ENCODE measurements at places on chromosomes 11 and 22.
A peak's percentile ranks its signal among the peaks of the same experiment; 100 is the strongest.

- DNase-seq, result no peak
Measured at GRCh38 chr11:56848141-56848809, 99.8 kb upstream of the OR9G4 start.

DNA sequence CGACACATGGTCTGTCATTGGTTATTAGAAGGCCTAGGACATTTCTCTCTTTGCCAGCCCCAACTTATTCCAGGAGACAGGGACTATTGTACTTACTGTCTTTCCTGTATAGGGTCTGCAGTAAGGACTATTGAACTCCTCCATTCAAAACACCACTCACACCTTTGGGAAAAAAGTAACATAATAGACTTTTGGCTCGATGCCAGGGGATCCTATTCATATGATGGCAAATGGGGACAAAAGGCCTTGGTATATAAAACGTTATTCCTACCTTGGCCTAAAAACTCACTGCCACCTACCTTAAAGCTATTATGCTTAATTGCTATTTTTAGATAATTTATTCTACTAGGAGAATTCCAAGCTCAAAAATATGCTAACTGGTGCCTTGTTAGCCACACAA lies 6.3 kb upstream of the NDUFC2 start:
- DNase-seq, result no peak

- no peak for DNase-seq
Measured at GRCh38 chr11:85695546-85695945, 9.6 kb upstream of the CCDC89 start.

DNA sequence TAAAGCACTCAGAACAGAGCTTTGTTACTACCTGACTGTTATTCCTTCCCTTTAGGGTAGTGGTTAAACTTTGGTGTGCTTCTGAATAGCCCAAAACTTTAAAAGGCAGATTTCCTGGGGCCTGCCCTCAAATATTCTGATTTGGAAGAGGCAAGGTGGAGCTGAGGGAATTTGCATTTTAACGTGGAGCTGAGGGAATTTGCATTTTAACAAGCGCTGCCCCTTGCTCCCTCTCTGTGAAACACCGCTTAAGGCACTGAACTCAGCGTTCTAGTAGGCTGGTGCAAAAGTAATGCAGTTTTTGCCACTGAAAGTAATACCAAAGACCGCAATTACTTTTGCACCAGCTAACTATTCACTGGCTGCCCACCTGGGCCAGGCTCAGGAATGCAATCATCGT lies 35.0 kb downstream of the TPST2 start:
- DNase-seq, result no peak

DNA sequence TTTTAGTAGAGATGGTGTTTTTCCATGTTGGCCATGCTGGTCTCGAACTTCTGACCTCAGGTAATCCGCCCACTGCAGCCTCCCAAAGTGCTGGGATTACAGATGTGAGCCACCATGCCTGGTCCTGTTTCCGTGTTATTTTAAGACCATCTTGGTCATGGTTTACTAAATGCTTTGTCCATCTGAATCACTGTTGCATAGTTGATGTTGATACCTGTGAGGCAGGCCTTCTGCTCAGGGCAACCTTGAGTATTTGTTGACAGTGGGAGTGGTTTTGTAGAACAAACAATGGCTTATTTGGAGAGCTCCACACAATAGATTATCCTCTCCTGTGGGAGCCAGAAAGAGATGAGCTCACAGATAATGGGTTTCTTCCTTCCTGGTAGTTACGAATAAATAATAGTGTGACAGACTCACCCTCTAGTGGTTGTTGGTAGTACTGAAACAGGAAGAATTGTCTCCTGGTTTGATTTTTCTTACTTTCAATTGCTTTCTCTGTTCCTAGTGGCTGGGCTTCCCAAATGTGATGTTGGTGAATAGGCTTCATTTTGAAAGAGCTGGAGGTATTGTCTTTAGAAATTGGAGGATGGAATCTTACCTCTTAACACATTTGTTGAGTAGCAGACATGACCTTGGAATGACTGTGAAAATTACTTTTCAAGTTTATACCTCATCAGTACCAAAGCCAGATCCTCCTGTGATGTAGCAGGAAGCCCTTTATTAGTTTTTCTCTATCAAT lies 39.0 kb downstream of the CTNND1 start:
- peak; percentile 14 for DNase-seq

GRCh38 chr22:40070701-40071100 lies 75.9 kb downstream of the FAM83F start:
- no peak for DNase-seq

DNA sequence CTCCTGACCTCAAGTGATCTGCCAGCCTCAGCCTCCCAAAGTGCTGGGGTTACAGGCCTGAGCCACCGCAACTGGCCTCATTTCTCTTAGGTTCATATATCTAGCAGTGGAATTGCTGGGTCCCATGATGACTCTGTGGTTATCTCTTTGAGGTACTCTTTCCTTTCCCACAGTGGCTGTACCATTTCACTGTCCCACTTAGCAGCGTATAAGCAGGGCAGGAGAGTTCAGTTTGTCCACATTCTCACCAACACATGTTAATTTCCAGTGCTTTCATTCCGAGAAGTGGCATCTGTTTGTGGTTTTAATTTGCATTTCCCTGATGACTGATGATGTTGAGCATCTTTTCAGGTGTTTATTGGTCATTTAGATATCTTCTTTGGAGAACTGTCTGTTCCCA lies 16.4 kb downstream of the PRR5 start:
- no peak for DNase-seq

GRCh38 chr11:70437111-70437784 lies 38.9 kb downstream of the CTTN start:
- no peak for DNase-seq

- no peak for DNase-seq
Measured at GRCh38 chr11:94563176-94563847, 3.9 kb upstream of the PIWIL4 start.

- no peak for DNase-seq
Measured at GRCh38 chr11:105823495-105824033, 198.5 kb downstream of the MSANTD4 start.

- peak; percentile 31 for DNase-seq
Measured at GRCh38 chr11:117861151-117862018, 15.1 kb downstream of the FXYD6 start.

DNA sequence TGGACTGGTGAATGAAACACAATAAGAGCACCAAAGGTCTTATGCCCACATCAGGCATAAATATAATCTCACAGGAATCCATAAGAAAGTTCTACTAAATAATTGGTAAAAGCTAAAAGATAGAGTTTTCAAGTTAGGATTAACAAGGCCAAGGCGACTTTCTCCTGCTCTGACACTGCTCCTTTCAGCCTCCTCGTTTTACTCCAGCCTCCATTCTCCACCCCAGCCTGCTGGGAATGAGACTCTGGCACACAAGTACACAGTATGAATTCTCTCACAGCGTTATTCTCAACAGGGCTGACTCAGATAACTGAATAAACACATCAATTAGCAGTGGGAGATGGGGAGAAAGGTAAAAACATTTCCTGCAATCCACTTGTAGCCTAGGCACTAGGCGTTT lies 94.9 kb downstream of the APOL5 start:
- no peak for DNase-seq

GRCh38 chr11:131070365-131070764 lies 154.1 kb upstream of the SNX19 start:
- no peak for DNase-seq

DNA sequence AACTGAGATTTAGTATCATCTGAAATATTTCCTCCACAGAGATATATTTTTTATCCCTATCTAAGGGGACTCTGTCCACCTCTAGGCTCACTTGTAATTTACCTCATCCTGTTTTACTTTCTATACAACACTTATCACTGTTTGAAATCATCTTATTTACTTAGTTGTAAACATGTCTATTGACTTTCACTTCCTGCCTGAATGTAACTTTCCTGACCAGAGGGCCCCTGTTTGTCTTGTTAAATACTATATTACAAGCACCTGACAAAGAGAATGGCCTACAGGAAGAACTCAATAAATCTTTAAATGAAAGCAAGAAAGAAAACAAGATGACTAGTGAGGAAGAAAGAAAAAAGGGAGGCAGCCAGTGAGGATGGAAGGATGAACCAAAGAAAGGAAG lies 1727.5 kb downstream of the LRRC4C start:
- DNase-seq, result no peak

DNA sequence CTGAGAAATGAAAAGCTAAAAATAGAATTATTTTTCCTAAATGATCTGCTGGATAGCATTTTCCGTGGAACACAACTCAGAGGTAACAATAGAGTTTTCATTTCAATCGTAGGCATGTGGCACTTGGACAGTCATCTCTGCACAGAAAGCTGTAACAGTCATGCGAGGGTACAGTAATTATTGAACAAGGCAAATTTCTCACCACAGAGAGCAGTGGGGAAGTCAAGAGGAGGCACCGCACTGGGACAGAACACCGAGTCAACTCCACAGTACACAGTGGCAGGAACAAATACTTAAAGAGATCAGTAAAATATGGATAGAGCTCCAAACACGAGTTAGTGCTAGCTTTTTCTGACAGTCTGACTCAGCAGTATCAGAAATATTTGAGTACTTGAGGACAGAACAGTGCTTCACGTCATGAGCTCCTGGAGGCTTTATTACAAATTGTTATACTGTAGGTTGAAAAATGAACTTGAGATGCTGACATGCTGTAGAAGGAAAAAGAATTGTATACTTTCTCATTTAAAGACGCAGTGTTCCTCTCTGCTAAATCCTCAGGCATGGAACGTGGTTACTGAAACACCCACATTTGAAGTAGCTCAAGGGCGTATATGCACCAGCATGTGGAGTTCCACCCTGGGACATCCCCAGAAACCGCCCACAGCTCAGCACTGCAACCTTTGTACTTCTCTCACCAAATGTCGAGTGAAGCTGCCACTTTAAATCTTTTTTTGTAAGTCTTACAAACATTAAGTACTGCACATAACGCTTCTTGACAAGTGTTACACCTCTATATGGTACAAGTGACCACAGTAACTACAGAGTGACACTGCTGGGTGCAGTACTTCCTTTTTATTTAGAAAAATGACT lies 27.4 kb upstream of the YPEL1 start:
- no peak for DNase-seq

DNA sequence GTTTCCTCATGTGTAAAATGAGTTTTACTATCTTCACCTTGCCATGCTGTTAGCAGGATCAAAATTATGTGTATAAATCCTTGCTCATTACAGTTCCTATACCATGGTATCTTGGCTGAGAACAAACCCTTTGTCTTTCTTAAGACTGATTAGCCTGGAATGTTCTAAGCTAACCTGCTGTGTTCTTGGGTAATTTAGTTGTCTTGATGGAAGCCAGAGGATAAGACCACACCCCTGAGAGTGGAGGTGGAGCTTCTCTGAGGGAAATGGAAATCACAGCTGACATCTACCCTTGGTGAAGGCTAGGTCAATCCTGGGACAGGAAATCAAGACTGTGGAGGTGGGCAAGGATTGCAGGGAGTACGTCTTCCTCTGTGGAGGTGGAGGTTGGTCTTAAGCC lies 206.1 kb upstream of the ARHGAP20 start:
- DNase-seq, result no peak

DNA sequence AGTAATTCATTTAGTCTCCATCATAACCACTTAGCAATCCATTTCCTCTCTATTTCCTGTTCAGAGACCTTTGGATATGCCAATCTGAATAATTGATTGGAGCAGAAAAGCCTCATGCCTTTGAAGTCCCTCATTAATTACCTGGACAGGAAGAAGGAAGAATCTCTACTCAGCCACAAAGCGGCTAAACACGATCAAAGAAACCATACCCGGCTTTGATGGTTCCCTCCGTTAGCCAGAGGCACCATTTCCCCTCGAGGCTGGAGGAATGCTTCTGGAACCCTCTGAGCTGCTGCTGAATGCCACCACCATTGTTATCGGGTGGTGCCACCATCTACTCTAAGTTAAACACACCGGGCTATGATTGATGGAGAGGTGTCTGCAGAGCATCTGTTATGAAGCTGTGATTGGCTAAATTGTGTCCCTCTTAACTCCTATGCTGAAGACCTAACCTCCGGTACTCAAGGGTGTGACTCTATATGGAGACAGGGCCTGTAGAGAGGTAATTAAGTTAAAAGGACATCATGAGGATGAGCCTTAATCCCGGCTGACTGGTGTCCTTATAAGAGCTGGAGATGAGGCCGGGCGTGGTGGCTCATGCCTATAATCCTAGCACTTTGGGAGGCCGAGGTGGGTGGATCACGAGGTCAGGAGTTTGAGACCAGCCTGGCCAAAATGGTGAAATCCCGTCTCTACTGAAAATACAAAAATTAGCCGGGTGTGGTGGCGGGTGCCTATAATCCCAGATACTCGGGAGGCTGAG lies 168.6 kb downstream of the CTTN start:
- DNase-seq, result no peak

DNA sequence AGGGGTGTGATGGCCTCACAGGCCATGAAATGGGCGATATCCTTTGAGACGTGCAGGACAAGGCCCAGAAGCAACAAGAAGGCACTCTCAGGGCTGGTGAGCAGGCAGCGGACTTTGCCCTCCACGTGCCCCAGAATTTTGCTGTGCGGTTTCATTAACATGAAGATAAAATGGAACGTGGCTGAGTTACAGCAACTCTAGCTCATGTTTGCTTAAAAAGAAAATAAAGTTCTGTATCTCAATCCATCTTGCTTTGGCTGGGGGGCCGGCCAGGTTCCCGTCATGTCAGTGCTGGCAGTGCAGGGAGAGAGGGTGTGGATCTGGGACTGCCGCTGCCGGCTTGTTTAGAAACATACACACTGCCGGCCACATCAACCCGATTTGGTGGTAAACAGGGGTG lies 370.1 kb downstream of the OPCML start:
- DNase-seq, result no peak

DNA sequence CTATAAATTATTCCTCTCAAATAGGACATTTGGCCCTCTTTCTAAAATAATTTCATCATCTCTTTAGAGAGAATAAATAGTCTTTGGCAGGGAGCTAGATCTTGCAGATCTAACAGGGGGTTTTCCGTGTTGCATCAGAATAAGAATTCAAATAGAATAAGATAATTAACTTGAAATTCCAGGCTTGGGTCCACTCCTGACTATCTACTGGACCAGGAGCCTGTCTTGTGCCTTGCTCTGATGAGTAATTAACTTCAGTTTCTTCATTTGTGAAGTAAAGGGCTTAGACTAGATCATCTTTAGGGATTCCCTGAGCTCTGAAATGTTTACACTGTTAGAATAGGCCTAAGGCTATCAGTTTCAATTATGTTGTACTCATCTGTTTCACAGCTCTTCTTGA lies 23.5 kb upstream of the TMEM123 start:
- no peak for DNase-seq
